ENCODE measurements at places on chromosomes 1 and 21. TPM values are rescaled to one million over a fixed set of nuclear protein-coding genes. Genes with fewer than 3 reads are reported as not detected.

GRCh38 chr1:234763910-234764309 lies 153.9 kb upstream of the IRF2BP2 start:
- DNase-seq: no peak

DNA sequence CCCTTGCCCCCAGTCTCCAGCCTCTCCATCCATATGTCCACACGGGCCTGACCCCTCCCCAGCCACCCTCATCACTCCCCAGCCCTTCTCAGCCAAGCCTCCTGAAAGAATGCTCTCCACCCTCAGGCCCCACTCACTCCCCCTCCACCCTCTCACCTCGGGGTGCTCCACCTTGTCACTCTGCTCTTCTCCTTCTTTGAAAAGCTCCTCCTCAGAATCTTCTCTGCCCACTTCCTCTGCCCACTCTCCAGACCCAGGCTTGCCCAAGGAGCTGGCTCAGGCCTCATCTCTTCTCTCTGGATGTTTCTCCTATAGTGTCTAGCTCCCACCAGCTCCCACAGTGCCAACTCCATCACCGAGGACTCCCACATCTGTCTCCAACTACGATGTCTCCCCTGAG lies 13.9 kb downstream of the COL8A2 start:
- DNase-seq: no peak

GRCh38 chr1:19381261-19381660 lies 69.1 kb downstream of the SLC66A1 start:
- DNase-seq: no peak

- DNase-seq: no peak
Observed at GRCh38 chr1:79807816-79808215, 801.3 kb upstream of the ADGRL4 start.

- DNase-seq: no peak
Observed at GRCh38 chr1:55898181-55898580, 681.2 kb downstream of the PLPP3 start.

DNA sequence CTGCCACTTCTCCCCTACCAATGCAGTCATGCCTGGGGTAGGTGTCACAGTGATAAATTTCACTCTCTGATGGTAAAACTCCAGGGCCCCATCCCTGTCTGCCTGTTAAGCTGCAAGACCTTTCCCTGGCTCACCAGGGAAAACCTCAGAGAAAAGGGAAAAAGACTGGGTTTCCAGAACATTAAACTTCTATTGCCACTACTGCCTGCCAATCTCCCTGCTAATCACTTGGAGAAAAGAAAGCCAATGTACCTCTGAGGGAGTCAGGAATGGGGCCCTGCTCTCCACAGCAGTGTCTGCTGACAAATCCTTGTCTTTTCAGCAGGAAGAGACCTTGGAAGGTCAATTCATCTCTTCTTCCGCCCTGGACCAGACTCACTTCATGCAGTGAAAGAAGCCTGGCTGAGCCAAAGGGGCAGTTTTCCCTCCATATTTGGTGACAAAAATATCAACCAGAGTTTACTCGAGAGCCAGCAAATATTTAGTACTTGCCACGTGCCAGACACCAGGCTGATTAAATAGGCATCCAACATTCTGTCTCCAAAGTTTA lies 49.1 kb upstream of the CTTNBP2NL start:
- no peak for DNase-seq

DNA sequence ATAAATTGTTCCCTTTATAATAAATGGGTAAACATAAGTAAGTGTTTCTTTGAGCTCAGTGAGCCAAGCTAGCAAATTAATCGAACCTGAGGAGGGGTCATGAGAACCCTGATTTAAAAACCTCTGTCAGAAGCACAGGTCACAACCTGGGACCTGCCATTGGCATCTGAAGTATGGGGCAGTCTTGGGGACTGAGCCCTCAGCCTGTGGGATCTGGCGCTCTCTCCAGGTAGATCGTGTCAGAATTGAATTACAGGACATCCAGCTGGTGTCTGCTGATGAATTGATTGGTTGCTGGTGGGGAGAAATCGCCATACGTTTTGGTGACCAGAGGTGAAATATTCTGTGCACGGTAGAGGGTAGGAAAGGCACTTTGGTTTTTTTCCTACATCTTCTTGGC lies 17.5 kb downstream of the UCK2 start:
- no peak for DNase-seq

GRCh38 chr1:39405358-39405757 lies 86.1 kb upstream of the BMP8A start:
- DNase-seq: no peak

DNA sequence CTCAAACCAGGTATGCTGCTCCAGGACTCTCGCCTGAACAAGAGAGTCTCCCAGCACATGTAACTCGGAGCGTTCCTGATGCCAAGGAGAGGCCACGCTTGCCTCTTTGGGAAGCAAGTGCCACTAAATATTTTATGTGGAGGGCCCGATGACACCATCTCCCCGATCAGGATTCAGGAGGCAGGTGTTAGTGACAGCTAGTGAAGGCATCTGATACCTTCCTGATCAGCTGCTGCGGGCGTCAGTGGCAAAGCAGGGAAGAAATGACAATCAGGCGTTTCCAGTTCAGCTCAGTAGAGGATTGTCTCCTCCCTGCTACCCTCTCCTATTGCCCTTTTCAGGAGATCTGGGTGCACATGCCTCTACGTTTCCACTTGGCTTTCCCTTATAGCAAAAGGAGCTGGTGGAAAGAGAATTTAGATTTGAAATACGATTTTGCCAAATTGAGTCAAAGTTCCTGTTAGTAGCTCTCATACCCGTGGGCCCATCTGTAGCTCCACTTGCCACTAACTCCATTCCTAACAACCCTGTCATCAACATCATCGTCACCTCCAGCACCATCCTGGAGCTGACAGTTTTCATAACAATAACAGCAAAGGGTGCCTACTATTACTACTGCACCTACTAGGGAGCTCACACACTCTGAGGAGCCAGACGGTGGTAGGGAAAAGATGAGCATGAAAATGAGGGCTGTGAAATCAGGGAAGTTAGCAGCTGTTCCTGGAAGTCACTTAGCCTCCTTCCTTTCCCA lies 21.6 kb downstream of the PLXNA2 start:
- no peak for DNase-seq

DNA sequence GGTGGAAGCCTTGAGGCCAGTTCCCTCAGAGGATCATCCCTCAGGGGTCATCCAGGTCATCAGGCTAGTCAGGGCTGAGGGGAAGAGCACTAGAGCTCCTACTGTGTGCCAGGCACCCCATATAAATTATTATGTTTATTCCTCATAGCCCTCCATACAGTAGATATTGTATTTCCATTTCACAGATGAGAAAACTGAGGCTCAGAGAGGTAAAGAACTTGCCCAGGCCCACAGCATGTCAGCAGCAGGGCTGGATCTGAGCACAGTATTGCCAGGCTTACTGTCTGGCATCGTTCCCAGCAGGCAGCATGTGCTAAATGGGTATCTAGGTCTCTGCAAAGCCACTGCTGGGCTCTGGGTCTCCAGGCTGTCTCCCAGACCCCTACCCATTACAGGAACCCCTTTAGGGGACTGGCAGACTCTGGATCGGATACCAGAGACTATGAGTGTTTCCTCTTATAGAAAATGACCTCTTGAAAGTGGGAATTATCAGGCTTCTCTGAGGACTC lies 153.3 kb downstream of the PTPRU start:
- DNase-seq: peak; percentile 2

DNA sequence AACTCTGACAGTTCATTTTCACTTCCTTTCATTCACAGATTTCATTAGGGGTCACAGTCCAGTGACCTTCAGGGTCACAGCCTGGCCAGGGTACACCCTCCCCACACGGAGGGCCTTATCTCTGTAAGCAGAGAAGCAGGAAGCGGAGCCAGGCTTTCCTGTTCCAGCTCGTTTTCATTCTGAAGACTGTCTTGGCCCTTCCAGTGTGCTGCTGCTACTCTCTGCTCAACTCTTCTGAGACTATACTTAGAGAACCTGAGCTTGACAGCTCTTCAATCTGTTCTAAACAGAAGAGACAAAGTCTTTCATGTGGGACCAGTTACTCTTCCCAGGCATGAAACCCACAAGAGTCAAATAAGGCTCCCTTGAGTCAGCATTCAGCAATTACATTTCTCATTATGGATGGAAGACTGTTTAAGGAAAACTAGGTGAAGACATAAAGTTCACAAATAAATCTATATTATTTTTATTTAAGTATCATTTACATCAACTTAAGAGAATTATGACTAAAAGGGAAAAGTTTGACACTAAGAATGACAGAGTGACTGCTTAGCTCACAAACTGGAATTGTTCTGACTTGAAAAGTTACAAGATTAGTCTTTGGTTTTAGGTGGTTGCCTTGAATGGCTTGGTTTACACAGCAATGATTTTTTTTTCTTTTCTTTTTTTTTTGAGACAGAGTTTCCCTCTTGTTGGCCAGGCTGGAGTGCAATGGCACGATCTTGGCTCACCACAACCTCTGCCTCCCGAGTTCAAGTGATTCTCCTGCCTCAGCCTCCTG lies 4.8 kb upstream of the TDRD10 start:
- no peak for DNase-seq

GRCh38 chr1:109040989-109041620 lies 797 bp downstream of the WDR47 start:
- peak; percentile 32 for DNase-seq

DNA sequence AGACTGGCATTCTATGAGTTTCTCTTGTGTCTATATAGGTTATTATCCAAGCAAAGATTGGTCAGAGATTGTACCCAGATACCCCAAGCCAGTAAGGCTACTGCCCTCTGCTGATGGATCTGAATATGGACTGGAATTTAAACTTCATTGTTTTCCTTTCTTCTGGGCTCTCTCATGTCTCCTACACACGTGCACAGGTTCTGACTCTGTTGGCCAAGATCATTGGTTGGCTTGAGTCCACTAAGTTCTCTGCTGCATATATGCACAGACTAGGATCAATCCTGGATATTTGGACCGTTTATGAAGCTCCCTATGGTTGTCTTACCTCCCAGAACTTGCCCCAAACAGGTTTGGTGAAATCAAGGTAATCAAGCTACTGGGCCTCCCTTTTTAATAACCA lies 69.7 kb downstream of the CC2D1B start:
- DNase-seq: peak; percentile 23

GRCh38 chr1:111747282-111747734 lies 8.1 kb upstream of the INKA2 start:
- peak; percentile 89 for DNase-seq

- DNase-seq: no peak
Observed at GRCh38 chr21:46414965-46415275, 43.8 kb upstream of the DIP2A start.

DNA sequence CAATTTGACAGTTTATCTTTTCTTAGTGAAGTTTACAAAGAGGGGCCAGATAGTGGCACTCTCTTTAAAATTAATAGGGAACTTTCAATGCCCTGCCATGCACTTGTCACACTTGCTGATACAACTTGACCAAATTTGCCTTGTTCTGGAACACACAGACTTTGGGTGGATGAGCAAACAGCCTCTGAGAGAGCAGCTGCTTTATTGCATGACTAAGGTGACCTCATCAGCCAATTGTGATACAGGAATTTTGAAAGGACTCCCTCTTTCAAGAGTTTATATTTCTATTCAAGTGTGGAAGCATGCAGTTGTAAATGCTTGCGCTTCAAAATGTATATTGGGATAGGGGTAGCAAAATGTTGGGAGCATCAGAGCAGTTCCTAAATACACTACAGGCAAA lies 2.1 kb upstream of the RGS1 start:
- DNase-seq: no peak

- DNase-seq: no peak
Observed at GRCh38 chr1:113788802-113789201, 23.5 kb downstream of the RSBN1 start.

DNA sequence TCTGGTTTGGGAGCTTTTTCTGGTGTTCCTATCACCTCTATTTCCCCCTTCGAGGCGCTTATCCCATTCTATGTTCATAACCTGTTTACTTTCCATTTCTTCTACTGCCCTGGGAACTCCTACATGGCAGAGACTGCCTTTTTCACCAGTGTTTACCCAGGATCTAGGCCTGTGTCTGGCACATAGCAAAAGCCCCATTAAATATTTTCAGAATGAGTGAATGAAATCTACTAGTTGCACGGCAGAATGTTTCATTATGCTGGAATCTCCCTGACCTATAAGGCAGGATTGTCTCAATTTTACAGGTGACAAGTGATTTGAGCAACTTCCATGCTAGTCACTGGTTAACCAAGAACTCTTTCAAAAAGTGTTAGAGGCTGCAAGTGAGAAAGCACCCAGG lies 70.1 kb downstream of the PGM1 start:
- no peak for DNase-seq

DNA sequence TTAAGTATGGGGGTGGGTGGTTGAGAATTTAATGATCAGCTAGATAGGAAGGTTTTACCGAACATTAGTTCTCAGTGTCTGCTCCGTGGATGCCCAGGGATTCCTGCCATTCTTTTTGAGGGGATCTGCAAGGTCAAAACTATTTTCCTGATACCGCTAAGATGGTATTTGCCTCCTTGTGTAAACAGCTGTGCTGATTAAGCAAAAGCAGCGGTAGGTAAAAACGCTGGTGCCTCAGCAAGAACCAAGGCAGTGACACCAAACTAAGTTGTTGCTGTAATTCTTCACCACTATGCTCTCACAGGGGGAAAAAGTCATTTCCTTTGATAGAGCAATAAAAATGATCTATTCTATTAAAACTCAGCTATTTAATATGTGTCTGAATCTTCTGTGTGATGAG lies 229.0 kb downstream of the FMN2 start:
- no peak for DNase-seq

The FGR gene
- 2.0 TPM for total RNA-seq

The USP33 gene
- 43.9 TPM for total RNA-seq

The NBL1 gene
- total RNA-seq: 340 TPM

The AGMAT gene
- 21.6 TPM for total RNA-seq

All from colonic mucosa (tissue), 4 donors.